ENCODE measurements at places on chromosomes 1 and 21. TPM values are rescaled to one million over a fixed set of nuclear protein-coding genes. Genes with fewer than 3 reads are reported as not detected.

The ADAM30 gene
- not detected for total RNA-seq

- DNase-seq = no peak
These were observed 1.8 kb downstream of the TMED5 start for GRCh38 chr1:93178418-93178817.

GRCh38 chr1:40796939-40797667 lies 13.5 kb downstream of the KCNQ4 start:
- peak; percentile 60 for DNase-seq

The RHOC gene
- 454 TPM for total RNA-seq

DNA sequence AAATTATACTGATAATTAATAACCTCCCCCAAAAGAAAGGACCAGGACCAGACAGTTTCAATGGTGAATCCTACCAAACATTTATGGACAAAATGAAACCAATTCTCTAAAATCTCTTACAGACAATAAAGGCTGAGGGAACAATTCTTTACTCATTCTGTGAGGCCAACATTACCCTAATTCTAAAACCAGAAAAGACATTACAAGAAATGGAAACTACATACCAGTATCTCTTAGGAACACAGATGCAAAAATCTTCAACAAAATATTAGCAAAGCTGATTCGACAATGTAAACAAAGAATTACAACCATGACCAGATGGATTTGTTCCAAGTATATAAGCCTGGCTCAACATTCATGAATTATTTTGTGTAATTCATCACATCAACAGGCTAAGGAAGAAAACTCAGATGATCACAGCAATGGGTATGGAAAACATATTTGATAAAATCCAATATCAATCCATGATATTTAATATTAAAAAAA lies 8.6 kb downstream of the TMED5 start:
- no peak for DNase-seq

The MEX3A gene
- total RNA-seq = 11.2 TPM

GRCh38 chr21:15309721-15310120 lies 244.9 kb upstream of the NRIP1 start:
- no peak for DNase-seq

The WLS gene
- 32.3 TPM for total RNA-seq
